ENCODE measurements at places on chromosomes 11 and 22.

DNA sequence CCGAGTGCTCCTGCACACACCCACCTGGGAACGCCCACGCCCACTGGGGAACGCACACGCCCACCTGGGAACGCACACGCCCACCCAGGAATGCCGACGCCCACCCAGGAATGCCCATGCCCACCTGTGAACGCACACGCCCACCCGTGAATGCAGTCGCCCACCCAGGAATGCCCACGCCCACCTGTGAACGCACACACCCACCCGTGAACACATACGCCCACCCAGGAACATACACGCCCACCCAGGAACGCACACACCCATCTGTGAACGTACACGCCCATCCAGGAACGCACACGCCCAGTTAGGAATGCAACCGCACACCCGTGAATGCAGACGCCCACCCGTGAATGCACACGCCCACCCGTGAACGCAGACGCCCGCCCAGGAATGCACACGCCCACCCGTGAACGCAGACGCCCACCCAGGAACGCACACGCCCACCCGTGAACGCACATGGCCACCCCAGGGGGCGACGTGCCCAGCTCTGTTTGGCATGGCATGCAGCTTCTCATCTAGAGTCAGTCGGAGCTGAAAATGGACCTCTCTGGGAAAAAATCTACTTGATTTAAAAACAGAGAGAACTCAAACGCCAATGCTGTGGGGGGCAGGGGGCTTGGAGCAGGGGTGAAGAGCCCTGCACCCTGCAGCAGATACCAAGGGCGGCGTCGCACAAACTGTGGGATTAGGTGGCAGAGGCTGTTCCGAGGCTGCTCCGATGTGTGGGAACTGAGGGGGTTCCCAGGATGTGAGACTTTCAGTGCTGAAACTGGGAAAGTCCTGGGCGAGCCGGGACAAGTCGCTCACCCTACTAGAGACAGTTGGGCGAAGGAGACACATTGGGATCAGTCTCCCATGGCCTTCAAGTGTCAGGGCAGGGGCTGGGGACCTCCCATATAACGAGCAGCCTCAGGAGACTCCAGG, 83.3 kb downstream of the MYEOV start:
- no peak for DNase-seq

DNA sequence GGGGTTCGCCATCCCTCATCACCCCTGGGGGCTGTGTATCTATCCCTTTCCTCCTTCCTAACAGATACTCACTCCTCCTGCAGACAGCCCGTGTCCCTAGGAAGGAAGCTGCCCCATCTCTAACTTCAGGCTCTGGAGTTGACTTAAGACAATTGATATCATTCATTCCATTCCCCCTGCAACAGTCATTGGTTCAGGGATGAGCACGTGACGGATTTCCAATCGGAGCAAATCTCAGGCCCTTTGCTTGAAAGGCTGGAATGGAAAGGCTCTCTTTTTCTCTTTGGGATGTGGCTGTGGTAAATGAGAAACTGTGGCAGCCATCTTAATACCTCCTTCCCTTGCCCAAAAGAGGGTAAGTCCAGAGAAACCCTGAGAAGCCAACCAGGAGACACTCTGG, 5.0 kb upstream of the SCUBE2 start:
- DNase-seq, result no peak

DNA sequence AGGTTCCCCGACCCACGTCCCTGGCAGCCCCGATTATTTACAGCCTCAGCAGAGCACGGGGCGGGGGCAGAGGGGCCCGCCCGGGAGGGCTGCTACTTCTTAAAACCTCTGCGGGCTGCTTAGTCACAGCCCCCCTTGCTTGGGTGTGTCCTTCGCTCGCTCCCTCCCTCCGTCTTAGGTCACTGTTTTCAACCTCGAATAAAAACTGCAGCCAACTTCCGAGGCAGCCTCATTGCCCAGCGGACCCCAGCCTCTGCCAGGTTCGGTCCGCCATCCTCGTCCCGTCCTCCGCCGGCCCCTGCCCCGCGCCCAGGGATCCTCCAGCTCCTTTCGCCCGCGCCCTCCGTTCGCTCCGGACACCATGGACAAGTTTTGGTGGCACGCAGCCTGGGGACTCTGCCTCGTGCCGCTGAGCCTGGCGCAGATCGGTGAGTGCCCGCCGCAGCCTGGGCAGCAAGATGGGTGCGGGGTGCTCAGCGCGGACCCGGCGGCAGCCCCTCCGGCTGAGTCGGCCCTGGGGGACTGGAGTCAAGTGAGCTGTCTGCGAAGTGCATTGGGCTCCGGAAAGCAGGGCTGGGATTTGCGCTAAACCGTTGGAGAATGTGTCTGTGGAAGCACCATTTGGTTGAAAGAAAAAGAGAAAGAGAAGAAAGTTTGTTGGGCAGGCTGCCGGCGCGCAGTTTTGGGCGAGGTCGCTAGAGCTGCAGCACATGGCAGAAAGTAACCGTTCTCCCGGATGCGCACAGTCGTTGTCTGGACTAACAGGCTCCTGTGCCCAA, at the start of gene CD44:
CD44 (plus strand) TSS at position 229 of the 779 bp plus-strand sequence; CDS start at position 362, 133 bp downstream.
- peak; percentile 80 for DNase-seq

GRCh38 chr11:134562196-134562595, 150.2 kb upstream of the B3GAT1 start:
- DNase-seq, result no peak

DNA sequence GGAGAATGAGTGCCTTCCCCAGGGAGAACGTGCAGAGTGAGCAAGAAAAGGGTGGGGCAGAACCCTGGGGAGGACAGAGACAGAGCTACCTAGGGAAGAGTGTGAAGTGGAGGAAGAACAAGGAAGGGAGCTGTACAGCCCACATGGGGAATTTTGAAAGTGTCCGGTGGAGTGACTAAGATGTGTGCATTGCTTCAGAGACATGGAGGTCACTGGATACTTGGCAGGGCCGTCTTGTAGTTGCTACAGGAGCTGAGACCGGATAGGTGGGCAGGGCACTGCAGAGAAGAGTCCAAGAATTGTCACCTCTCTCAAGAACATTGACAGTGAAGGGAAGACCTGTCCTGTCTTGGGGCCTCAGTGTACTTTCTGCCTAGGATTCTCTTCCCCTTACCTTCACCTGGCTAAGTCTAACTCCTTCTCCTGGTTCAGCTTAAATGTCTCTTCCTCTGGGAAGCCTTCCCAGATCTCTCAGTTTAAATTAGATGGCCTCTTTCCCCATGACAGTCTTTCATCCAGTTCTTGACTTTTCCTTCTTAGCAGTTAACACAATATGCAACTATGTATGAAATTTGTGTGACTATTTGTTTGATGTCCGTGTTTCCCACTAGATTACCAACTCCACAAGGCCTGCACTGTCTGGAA, 9.2 kb upstream of the P2RY6 start:
- no peak for DNase-seq

GRCh38 chr11:106961048-106961447, 57.2 kb downstream of the GUCY1A2 start:
- DNase-seq, result no peak

DNA sequence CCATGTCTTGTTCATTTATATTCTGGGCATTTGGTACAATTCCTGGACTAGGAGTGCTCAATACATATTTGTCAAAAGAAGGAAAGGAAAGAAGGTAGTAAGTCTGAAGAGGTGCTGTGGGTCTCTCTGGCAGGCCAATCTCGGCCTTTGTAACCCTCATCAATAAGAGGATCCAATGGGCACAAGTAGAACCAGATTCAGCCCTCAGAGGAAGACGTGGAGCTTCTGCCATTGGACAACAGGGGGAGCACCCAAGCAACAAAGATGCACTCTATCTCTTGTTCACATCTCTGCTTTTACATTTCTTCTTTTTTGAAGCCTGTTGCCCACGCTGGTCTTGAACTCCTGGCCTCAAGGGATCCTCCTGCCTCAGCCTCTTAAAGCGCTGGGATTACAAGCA, 2.2 kb upstream of the VPS11 start:
- DNase-seq, result peak; percentile 39

DNA sequence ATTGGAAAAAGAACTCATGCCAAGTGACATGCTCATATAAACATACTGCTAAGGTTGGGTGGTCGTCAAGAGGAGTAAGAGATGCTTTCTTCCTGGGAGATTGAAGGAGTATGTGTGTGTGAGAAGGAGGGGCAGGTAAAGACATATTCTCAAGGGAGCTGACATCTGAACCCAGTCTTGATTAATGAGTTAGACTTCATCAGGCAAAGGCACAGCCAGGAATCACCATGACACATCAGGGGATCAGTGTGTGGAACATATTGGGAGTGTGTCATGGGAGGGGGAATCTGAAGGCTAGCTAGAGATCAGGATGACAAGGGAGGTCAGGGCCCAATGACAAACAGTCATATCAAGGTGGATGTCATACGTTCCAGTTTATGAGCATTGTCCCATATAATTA, 14.9 kb downstream of the CNTF start:
- no peak for DNase-seq

- DNase-seq, result no peak
These were observed 116.4 kb downstream of the CASP12 start for GRCh38 chr11:104781719-104782376.

DNA sequence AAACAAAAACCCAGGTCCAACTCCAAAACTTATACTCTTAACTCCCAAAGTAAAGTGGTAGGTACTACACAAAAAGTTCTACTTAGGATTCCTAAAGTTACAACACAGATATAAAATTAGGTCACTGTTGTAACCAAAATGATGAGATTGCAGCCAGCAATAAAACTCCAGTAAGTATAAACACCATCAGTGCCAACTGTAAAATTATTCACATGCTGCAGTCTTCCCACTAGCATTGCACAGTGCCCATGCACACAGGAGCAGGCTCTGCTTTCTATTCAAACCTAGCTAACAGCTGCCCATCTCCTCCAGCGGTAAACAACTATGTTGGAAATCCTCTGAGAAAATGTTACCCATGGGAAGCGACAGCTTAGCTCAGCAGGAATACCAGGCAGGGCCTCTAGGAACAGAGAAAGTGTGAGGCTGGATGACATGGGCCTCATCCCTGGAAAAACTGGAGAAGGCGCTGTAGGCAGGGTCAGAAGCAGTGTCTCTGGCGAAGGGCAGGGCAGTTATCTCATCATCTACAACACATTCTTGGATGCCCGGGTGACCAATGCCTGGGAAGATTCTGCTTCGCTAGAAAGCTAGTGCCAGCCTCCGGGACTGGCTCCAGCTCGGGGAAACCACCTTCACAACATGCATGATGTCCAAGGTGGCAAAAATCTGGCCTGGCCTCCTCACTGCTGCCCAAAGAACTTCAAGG, 9.1 kb downstream of the CPT1A start:
- no peak for DNase-seq

- DNase-seq, result peak; percentile 56
These were observed at the start of gene MLC1 for GRCh38 chr22:50085211-50085972. MLC1 (minus strand) TSS chr22:50085426; CDS start chr22:50084902, 524 bp downstream.

GRCh38 chr11:22193348-22194051, 615 bp downstream of the ANO5 start:
- DNase-seq, result no peak

GRCh38 chr11:34652191-34652973, 31.5 kb downstream of the EHF start:
- no peak for DNase-seq

- DNase-seq, result peak; percentile 67
These were observed 419 bp downstream of the ANKRD54 start for GRCh38 chr22:37843741-37844089.

DNA sequence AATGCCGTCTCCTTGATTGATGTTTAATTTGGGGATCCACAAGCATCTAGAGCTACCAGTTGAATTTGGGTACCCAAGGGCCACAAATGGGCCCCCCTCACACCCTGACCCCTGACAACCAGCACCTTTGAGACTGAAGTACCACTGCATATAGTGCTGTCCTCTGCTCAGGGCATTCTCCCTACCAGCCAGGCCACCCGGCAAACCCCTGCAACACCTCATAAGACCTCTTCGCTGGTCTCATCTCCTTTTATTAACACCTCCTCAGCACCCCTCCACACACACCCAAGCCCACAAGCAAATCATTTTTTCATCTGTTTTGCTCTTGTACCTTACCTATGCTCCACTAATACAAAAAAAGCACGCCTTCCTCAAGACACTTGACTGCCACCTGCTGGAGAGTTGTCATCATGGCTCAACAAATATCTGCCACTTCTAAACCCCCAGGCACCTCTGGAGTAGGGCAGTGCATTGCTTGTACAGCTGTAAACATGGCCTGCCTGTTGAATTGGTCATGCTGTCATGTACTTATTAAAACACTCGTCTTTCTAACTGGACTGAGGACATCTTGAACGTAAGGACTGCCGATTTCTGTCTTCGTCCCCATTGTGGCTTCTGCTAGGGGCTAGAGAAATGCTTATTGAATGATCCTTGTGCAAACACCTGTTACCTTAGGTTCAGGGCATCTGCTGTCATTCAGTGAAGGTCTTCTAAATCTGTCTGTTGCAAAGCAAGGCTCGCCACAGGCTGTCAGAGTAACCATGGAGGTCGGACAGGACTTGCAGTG, 66.5 kb downstream of the BMAL1 start:
- peak; percentile 80 for DNase-seq

DNA sequence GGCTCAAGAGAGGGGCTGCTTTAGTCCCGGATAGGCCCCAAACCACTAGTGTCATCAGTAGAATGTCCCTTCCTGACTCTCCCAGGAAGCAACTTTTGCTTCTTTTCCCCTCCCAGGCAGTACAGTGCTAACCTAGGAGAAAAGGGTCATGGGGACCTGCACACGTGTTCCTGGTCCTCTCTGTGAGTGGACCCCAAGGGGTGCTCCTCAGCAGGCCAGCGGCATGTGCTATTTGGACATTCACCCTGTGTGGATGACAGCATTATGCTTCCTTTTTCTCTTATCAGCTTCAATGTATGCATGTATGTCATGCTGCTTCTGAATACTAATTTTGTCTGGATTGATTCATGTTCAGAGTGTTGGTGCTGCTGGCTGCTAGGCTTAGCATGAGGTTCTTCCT, 18.1 kb upstream of the PLET1 start:
- no peak for DNase-seq

- DNase-seq, result no peak
These were observed 48.1 kb downstream of the EP300 start for GRCh38 chr22:41140365-41140957.

DNA sequence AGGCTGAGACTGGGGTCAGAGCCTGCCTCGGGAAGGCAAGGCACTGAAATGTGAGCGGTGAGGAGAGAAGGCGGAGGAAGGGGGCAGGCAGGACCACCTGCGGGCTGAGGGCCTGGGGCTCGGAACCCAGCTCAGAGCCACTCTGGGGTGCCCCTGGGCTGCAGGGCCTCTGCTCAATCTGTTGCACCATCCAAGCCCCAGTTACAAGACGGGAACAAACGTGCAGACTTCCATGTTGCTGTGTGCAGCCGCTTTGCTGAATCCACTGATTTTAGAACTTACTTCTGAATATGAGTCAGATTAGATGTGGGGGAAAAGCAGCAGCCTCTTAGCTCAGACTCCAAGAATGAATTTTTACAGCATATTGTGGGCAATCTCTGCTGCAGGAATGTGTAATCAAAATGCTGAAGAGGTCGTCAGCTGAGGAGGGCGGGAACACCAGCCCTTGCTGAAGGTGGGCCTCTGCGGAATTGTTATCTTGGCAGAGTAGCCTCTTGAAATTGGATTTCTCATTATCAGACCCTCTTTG, 21.6 kb downstream of the PARVG start:
- DNase-seq, result no peak

Measured in stimulated activated naive CD8-positive, alpha-beta T cell treated with anti-CD3 and anti-CD28 coated beads, Interleukin-15, Interleukin-2, amounts not matched to agents 100 U/mL and 50 U/mL, for 24 hours (primary cell).